ENCODE measurements at places on chromosomes 3 and 15.

- no peak for DNase-seq
Measured at GRCh38 chr3:31096661-31097395, 202.4 kb upstream of the GADL1 start.

DNA sequence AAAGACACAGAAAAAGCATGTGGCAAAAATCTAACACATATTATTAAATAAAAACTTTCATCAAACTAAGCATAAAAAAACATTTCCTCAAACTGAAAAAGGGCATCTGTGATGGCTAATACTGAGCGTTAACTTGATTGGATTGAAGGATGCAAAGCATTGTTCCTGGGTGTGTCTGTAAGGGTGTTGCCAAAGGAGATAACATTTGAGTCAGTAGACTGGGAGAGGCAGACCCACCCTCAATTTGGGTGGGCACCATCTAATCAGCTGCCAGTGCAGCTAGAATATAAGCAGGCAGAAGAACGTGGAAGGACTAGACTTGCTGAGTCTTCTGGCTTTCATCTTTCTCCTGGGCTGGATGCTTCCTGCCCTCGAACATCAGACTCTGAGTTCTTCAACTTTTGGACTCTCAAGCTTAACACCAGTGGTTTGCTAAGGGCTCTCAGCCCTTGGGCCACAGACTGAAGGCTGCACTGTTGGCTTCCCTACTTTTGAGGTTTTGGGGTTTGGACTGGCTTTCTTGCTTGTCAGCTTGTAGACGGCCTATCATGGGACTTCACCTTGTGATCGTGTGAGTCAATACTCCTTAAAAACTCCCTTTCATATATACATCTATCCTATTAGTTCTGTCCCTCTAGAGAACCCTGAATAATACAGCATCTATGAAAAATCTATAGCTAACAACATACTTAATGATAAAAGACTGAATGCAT, 45.4 kb downstream of the DAZL start:
- no peak for DNase-seq

DNA sequence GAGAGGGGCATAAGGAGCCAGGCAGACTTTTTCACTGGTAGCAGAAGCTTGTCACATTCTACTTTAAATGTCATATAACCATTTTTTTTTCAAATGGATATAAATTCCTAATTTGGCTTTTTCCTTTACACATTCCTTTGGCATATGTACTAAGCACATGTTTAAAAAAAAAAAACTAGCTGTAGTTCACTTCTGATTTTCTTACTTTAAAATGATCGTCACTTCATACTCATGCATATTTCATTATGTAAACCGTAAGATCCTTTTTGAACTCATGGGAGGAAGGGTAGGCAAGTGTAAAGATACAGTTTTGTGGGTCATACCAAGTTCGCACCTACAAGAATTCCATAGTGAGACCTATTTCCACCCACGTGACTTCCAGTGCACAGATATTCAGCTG, 45.1 kb upstream of the BFSP2 start:
- no peak for DNase-seq

GRCh38 chr3:38968891-38969290, 82.9 kb downstream of the SCN11A start:
- DNase-seq = no peak

- DNase-seq = no peak
Measured at GRCh38 chr15:66907826-66908743, 157.3 kb upstream of the SMAD3 start.

DNA sequence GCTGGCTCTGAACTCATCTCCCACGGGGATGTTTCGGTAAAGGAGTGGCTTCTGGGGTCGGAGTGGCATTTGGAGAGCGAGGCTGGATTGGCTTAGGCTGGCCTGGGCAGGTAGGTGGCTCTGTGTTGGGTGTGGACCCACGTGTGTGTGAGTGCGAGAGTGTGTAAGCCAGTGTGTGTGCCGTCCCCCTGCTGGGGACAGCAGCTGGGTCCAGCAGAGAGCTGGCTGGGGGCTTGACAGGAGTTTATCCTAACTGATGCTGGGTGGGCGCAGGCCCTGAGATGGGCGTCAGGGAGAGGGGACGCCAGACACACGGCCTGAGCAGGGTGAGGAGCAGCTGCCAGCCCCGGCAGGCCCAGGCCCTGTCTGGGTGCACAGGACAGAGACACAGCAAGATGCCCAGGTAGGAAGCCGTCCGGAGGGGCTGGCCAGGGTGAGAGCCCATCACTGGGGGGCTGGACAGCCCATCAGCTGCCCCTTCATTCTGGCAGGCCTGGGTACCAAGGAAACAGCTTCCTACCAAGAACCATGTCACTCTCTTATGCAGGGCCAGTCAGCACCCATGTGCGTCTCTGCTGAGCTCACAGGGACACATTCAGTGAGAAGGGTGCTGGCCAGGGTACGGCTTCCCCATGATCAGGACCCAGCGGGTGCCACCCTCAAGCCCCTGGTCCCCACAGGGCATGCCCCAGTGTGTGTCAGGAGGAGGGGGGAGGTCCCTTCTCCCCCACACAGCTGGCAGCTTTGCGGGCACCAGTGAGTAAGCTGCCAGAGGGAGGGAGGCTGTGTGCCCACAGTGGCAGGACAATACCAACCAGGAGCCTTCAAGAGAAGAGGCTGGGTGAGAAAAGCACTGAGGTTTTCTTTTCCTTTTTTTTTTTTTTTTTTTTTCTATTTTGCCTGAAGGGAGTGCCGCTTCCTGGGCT, 1.1 kb downstream of the PAK6 start:
- no peak for DNase-seq

DNA sequence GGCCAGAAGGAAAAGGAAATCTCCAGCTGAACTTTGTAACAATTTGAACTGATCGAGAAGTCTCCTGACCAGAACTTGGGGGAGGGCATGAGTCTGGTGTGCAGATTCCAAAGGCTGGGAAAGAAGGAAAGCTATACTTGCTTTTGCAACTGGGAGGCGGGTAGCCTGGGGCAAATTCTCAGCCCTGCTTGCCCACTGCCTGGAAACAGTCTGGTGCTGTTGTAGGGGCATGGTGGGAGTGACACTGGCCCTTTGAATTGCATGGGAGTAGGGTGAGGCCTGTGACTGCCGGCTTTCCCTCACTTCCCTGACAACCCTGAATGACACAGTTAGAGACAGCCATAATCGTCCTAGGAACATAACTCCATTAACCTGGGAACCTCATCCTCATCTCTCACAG, 114.0 kb upstream of the POU1F1 start:
- no peak for DNase-seq

DNA sequence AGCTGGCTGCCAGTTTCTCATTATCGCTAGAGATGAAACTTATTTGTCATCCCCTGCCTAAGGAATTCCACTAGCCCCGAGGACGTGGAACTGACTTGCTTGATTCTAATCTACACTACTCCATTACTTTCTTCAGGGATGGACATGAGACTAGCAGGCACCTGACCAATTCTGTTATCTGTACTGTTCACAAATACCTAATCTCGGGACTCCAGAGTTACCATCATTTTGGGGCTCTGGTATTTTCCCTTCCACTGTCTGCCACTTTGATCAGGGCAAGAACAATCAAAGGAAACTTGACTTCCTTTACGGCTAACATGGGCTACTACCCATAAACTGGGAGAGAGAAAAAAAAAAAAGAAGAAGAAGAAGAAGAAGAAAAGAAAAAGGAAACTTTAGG, 27.8 kb downstream of the BMF start:
- no peak for DNase-seq

DNA sequence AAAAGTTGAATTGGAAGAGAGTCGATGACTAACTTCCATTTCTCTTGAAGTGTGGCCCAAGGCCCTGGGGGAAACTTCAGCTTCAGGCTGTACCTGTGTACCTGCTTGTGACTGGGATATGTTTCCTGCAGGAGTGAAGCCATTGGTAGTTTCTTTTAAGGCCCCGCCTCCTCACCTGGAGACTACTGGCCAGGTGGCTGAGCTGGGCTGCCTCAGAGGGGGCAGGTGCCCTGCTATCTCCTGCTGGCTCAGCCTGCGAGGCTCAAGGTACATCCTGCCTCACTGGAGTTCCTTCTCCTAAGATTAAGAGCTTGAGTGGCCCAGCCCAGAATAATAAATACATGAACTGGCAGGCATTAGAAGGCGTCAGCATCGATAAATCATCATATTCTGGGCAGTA, 121.6 kb upstream of the ROPN1 start:
- DNase-seq = no peak

- no peak for DNase-seq
Measured at GRCh38 chr15:69132977-69133861, 27.2 kb upstream of the GLCE start.

GRCh38 chr15:61390138-61390537, 161.0 kb upstream of the RORA start:
- no peak for DNase-seq

GRCh38 chr3:129777806-129778205, 115.7 kb downstream of the TMCC1 start:
- no peak for DNase-seq

DNA sequence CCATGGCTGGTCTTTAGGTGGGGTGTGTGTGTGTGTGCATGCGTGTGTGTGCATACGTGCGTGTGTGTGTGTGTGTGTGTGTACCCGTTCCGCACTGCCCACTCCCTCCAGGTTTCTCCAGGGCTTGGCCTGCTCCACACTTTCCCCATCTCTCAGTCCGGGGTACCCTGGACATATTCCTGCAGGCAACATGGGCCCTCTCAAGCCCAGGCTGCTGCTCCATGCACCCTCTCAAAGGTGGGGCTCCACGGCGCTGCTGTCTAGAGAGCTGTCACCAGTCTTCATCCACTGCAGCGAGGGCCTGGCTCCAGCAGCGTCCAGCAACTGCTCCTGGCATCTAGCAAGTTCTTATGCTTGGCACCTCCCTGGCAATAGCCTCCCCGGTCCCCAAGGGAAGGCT, 86.1 kb downstream of the ATP10A start:
- DNase-seq = no peak

GRCh38 chr3:21729331-21729730, 21.7 kb downstream of the ZNF385D start:
- no peak for DNase-seq

GRCh38 chr3:107681396-107681795, 158.6 kb downstream of the BBX start:
- DNase-seq = no peak

- no peak for DNase-seq
Measured at GRCh38 chr15:70974004-70974832, 81.6 kb downstream of the LRRC49 start.

DNA sequence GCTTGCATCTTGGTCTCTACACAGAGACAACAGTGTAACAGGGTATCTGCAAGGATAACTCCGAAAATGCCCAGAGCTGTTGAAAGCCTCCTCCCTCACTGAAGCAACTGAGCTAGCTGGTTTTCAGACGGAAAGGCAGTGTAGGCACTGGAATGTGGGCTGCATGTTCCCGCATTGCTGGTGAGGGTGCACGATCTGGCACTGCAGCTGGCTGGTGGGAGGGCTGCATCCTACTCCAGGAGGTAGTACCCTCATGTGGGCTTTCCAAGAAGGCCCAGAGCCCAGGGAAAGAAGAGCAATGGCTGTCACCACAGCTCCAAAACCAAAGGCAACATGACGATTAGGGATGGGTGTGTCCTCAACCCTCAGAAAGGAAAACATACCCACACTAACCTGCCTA, 28.7 kb upstream of the RPS17 start:
- DNase-seq = no peak

- DNase-seq = no peak
Measured at GRCh38 chr3:128625409-128625945, 25.1 kb downstream of the RPN1 start.

DNA sequence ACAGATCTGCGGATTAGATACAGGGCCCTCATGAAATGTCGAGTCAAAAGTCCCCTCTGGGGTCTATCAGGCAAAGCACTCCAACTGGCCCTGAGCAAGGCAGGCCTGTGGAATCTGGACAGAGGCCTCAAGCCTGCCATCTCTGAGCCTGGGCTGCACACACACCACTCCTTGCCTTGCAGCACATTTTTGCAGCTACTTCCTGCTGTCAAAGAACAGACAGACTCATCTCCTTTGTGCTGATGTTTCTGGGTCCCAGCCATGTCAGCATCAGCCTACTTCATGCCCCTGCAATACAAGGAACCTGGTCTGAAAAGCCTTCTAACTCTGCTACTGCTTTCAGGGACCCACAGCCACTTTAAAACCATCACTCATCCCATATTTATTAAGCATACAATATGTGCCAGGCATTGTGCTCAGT, 60.6 kb upstream of the IL12A start:
- no peak for DNase-seq

- DNase-seq = no peak
Measured at GRCh38 chr15:39730552-39730951, 52.1 kb downstream of the FSIP1 start.

GRCh38 chr3:117920253-117920898, 1114.3 kb downstream of the IGSF11 start:
- no peak for DNase-seq

DNA sequence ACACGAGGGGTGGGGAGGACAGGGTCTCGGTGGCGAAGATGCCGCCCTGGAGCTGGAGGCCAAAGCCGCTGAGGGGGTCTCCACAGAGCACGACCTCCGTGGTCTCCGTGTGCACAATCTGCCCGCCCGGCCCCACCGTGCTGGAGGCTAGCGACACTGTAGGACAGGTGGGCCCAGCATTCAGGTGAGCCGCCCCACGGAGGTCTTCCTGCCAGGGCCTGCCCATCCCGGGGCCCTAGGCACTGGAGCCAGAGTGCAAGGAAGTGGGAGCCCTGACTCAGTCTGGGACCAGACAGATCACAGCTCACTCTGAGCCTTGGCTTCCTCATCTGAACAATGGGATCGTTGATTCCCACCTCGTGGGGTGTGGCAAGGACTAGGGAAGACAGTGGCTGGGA, 25.8 kb downstream of the GRIP2 start:
- DNase-seq = no peak

DNA sequence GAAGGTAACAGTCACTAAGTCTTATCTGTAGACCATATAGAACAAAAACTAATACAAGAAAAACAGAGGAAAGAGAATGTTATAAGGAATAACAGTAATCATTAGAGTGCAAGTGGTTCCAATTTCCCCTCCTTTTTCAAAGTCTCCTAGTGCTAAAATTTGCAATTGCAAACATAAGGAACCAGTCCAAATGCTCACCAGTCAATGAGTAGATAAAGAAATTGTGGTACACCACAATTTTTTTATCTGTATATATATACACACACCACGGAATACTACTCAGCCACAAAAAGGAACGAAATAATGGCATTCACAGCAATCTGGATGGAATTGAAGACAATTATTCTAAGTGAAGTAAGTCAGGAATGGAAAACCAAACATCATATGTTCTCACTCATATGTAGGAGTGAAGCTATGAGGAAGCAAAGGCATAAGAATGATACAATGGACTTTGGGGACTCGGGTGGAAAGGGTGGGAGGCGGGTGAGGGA, 38.9 kb upstream of the RSL24D1 start:
- DNase-seq = no peak

All from activated naive CD4-positive, alpha-beta T cell treated with Interleukin-2 at 50 U/mL for 16 hours (primary cell).